ENCODE measurements at places on chromosomes 4 and X.

GRCh38 chr4:10106421-10107039, 10.1 kb downstream of the WDR1 start:
- DNase-seq, result peak; percentile 95

DNA sequence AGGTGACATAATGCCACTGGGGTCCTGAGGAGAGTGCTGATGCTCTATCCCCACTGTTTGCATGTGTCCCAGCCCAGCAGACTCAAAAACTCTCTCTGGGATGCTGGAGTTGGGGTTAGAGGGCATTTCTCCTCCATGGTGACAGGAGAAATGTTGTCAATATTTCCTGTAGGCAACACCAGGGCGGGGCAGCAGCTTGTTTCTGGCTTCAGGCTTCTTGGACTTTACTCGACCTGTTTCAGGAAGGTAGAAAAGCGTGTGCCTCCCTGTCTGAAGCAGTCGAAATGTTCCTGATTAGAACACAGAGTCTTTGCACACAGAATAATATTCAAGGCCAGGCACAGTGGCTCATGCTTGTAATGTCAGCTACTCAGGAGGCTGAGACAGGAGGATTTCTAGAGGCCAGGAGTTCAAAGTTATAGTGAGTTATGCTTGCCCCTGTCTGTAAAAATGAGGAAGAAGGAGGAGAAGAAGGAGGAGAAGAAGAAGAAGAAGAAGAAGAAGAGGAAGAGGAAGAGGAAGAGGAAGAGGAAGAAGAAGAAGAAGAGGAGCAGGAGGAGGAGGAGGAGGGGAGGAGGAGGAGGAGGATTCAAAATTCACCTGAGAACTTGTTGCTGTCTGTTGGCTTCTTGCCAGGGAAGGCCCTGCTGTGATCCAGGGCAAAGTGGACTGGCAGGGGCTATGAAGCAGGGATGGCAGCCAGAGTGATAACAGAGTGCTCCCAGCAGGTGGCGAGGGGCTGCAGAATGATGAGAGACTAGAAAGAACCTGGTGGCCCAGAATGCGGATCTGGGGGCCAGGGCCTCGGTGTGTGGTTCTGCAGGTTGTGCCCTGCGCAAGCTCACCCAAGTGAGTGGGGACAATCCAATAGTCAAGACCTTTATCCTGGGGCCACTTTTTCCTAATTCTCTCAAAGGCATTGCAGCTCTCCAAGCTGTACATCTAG, 82.9 kb downstream of the RTL5 start:
- no peak for DNase-seq

DNA sequence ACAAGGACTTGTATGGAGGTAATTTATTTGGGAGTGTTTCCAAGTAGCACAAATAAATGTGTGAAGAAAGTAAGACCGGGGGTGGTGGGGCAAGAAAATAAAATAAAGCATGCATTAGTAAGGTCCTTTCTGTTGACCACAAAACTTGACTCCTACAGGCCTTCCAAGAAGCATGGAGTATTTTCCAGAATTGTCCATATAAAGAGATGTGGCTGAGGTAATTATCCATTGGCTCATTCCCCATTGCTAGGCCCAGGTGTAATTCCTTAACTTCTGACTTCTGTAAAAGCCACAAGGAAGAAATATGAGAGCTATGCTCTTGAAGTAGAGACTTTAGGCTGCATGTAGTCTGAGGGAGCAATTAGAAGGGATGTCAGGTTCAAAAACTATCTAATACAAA, 430.5 kb upstream of the PABPC4L start:
- DNase-seq, result no peak

- no peak for DNase-seq
Measured at GRCh38 chr4:180637616-180638015, 1605.6 kb upstream of the TENM3 start.

- peak; percentile 78 for DNase-seq
Measured at GRCh38 chr4:47686294-47686872, 151.5 kb downstream of the CORIN start.

GRCh38 chr4:134139188-134139587, 62.4 kb downstream of the PABPC4L start:
- no peak for DNase-seq

DNA sequence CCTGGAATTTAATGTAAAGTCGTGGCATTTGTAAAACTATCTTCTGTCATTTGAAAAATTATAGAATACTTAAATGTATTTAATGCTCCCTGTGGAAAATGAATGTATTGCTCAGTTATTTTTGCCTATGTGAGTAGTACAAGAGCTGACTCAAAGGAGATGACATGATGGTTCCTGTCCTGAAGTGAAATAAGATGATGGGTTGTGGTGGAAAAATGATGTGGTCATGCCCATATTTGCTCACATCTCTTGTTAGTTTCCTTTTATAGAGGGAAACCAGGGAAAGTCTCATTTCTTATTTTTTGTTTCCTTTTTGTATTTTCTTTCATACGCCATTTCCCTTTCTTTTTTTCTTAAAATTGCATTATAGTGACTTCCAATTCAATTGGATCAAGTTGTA, 23.7 kb downstream of the PLS3 start:
- peak; percentile 66 for DNase-seq

- DNase-seq, result peak; percentile 56
Measured at GRCh38 chr4:165537028-165537648, 158.3 kb downstream of the CPE start.

- DNase-seq, result no peak
Measured at GRCh38 chr4:68434836-68435235, 12.4 kb upstream of the TMPRSS11E start.

- no peak for DNase-seq
Measured at GRCh38 chr4:88859191-88859812, 161.7 kb upstream of the NAP1L5 start.

DNA sequence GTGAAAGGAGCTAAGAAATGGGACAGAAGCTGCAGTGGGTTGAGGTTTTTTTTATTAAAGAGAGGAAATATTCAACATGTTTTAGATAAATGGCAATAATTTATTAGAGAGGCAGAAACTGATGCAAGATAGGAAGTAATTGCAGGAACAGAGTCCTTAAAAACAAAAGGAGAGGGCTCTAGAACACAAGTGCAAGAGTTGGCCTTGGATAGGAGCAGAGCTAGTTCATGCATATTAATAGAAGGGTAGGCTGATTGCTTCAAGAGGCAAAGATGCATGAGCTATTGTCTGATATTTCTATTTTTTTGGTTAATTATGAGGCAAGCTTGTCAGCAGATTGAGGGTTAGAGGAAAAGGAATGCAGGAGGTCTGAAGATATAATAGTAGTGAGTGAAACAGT, 91.0 kb upstream of the GPRIN3 start:
- no peak for DNase-seq

GRCh38 chr4:115274545-115274944, 161.1 kb upstream of the NDST4 start:
- peak; percentile 36 for DNase-seq

GRCh38 chr4:185738820-185739219, 73.2 kb downstream of the SORBS2 start:
- DNase-seq, result no peak

- peak; percentile 66 for DNase-seq
Measured at GRCh38 chr4:128558896-128559679, 250.4 kb upstream of the JADE1 start.

- DNase-seq, result no peak
Measured at GRCh38 chrX:123267220-123267619, 83.1 kb downstream of the GRIA3 start.

DNA sequence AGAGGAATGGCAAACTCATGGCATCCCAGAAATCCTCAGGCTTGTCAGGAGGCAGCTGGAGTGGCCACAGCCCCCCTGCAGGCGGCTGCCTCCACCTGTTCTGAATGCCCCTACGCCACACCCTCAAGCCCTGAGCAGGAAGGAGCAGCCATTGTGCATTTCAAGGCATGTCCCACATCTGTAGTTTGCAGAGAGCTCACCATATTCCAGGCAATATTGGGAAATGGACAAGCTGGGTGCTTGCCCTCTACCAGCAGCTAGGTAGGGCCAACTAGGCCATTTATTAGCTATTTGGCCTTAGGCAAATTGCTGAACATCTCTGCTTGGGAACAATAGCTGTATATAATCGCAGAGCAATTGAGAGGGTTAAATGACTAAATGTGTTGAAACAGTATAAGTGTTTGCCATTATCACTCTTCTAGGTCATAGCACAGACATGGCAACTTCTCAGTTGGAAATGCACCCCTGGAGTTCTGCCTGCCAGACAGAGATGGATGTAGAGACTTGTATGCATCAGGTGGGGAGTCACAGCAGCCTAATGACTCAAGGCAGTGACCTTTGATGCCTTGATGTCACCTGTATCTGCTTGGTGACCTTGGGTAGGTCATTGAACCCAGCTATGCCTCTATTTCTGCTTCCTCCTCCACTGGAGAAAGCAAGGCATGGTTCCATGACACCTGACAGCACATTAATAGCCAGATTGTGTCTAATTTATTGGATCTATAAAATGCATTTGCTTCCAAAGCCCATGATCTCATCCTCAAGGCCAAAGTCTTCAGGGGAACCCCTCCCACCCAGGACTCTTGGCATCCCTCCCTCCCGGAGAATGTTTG, 52.8 kb downstream of the FHDC1 start:
- DNase-seq, result no peak

DNA sequence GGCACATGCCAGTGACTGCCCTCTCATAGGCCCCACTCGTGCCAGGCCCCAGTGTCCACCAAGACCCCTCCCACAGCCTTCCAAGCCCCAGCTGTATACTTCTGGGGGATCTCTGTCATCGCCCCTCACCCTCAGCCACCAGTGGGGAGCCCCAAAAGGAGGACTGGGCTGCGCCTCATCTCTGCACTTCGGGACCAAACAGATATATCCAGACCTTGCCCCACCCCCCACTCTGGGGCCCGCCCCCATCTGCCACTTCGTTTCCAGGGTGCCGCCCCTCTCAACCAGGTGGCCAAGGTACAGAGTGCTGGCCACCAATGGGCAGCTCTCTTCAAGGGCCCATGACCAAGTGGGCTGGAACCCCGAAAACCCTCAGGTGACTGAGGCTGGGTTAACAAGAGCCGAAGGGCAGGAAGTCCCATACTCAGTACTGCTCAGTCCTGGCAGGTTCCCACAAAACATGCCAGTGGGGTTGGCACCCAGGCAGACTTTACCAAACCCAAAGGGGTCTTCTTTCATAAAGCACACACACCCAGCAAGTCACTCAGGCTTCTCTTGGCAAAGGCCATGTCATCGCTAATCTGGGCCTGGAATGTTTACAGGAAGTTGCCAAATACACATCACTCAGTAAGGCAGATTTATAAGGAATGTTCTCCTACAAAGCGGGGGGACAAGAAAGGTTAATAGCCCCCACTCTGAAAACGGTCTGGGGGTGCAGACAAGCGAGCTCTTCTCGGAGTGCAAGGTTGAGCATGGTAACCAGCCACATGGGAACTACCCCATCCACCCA, 4.4 kb downstream of the ZFYVE28 start:
- DNase-seq, result peak; percentile 43

DNA sequence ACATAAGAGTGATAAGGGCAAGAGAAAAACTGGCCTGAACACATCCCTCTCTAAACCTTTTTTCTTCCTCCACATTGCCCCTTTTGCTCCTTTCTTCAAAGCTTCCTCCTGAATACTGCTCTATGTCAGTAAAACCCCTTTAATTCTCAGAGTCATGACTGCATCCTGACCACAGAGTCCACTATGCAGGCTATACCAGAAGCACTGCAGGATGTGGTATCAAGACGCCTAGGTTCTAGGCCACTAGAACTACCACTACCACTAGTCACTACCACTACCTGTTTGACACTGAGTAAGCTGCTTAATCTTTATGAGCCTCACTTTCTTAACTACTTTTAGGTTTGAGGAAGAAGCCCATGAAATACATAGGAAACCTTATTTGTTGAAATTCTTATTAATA, 38.7 kb downstream of the ARHGEF9 start:
- DNase-seq, result no peak

DNA sequence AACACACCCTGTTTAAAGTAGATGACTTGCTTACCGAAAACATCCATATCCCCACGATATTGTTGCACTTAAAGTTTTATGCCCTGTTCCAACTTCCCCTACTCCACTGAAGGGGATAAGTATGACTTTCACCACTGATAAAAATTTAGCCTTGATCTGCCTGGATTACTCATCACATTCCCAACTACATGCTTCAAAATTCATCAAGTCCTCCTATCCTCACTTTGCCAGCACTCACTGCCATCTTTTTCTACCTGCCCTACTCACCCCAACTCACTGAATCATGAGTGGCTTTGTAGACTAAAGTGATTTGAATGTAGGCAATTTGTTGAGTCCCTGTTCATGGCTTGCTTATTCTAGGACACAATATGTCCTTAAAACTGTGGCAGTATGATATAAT, 12.2 kb upstream of the GPRIN3 start:
- no peak for DNase-seq

GRCh38 chr4:22692736-22693135, at the start of gene GBA3:
Gene GBA3 (plus strand): TSS chr4:22692937.
- no peak for DNase-seq

GRCh38 chr4:165723051-165723795, 149.8 kb upstream of the TLL1 start:
- no peak for DNase-seq

- DNase-seq, result no peak
Measured at GRCh38 chr4:35541888-35542213, 702.5 kb downstream of the ARAP2 start.

GRCh38 chrX:78517124-78517523, 142.0 kb downstream of the RTL3 start:
- no peak for DNase-seq

Data from suppressor macrophage treated with lipopolysaccharide for 4 hours (primary cell).